ENCODE measurements at places on chromosomes 12 and 14.

DNA sequence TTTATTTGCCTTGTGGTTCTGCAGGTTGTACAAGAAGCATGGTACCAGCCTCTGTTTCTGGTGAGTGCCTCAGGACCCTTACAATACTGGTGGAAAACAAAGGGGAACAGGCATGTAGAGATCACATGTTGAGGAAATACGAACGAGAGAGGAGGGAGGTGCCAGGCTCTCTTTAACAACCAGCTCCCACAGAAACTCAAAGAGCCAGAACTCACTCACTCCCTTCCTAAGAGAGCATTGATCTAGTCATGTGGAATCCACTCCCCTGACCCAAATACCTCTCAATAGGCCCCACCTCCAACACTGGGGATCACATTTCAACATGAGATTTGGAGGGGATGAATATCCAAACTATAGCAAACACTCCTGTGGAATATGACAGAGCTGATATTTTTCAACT is 938.0 kb downstream of the GALC start:
- DNase-seq: no peak

GRCh38 chr12:104792570-104792969 is 165.5 kb downstream of the SLC41A2 start:
- DNase-seq: peak; percentile 49

DNA sequence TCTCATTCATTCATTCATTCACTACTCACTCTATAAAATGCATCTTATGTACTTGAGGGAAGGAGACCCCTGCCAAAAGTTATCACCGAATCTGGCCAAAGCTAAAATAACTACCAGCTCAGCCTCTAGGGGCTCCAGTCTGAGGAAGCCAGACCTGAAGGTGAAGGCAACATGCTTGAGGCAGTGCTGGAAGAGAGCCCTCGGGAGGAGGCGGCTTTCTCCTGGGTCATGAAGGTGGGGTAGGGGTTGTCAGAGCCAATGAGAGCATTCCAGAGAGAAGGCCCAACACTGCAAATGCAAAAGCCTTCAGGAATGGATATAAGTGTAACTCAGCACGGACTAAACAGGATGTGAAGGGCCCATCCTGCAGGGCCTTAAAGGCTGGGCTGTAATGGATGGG is 62.4 kb downstream of the GSC start:
- DNase-seq: no peak

GRCh38 chr12:2999265-2999841 is 40.2 kb downstream of the TEAD4 start:
- DNase-seq: no peak

DNA sequence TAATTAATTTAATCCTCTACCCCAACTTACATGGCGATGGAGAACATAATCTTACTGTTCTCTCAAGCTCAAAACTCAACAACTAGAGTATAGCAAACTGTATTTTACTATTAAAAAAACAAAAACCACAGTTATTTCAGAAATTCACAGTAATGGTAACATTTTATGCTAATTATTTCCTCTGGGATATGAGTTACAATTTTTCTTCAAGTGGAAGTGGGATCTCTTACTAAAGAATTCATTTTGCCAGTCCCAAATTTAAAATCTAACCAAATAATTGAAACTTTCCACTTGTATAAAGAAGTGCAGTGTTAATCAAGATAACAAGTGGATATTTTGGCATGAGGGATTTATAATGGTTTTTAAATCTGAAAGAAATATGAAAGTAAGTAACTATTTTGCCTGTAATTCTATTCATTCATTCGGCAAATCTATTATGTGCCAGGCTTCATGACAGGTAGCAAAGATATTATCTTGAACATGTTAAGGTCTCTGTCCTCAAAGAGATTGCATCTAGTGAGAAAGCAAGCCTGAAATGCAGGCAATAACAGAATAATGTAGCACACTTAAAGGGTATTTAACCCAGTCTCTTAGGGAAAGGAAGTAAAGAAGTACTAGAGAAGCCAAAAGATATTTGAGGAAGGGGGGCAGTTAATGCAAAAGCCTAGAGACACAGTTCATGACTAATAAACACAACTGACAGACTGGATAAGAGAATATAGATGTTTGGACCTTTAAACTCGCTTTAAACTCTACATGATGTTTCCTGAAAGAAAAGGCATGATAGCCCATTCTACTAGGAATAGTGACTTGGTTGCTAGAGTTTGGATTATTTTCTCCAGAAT is 44.0 kb downstream of the TAOK3 start:
- DNase-seq: no peak

GRCh38 chr12:80064269-80064668 is 35.1 kb upstream of the OTOGL start:
- DNase-seq: no peak

DNA sequence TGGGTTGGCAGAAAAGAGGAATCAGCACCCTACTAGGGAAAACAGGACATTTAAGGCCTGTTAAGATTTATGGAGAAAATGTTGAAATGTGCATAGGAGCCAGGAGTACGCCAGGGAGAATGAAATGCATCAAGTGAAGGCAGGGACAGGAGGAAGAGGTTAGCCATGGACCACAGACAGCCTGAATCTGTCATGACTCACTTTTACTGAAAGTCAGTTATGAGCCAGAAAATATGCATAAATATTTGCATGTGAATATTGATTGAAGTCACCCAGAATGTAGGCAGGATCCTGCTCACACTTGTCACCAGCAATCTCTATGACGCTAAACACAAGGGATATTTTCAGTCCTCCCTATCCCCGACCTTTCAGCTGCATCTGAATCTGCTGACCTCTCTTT is 25.1 kb upstream of the CDK17 start:
- peak; percentile 57 for DNase-seq

DNA sequence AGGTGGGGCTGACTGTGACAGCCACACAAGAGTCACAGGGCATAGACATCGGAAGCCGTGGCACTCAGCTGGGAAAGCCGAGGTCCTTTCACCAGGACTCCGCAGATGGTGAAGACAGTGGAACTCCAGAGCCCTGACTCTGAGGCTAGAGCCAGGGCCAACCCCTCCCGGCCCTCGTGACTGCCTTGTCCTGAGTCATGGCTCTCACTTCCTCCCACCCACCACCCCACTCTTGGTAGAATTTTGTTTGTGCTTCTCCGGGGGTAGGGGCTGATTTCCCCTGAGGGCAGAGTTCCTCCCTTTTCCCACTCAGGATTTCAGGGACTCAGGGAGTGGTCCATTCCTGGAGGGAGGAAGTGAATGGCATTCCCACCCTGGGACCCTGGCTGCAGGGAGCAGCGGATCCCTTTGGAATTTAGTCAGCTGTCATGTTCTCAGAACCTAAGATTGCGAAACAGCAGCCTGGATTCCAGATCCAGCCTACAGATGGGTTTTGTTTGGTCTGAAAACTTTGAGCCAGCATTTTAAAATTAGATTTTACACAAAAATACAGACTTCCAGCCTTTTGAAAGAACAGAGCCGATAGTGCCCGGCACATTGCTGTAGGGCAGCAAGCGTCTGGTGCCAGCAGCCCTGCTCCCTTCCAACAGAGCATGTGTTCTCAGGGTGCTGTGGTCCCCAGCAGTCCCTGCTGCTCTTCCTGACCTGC is 50.7 kb downstream of the TPCN1 start:
- peak; percentile 97 for DNase-seq

DNA sequence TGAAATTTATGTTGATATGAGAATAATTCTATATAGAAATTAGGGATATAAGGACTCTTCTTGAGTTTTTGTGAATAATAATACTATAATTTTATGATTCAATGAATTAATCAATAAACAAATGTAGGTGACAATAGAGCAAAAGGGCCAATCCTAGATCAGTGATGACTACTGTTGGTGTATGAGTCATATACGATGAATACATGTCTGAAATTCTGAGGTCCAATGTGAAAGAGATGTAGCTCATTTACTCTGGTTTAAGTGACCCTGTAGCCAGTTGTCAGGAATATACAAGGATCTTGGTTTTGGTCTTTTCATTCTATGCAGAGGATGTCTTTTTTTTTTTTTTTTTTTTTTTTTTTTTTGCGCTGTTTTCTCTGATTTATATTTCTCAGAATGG is 72.1 kb upstream of the RTL1 start:
- DNase-seq: no peak

GRCh38 chr12:55392032-55392795 is 8.1 kb upstream of the OR6C65 start:
- no peak for DNase-seq

- DNase-seq: no peak
Measured at GRCh38 chr14:64364907-64365306, 23.2 kb upstream of the MTHFD1 start.

- no peak for DNase-seq
Measured at GRCh38 chr14:91309756-91310280, 65.3 kb upstream of the GPR68 start.

Measured in hepatic stellate cell (primary cell).